ENCODE measurements at places on chromosomes 12 and 14.

- peak; percentile 57 for DNase-seq
Observed at GRCh38 chr14:77988970-77989369, 181.2 kb upstream of the NRXN3 start.

- no peak for DNase-seq
Observed at GRCh38 chr12:32298917-32299316, 100.4 kb upstream of the FGD4 start.

- DNase-seq = no peak
Observed at GRCh38 chr14:85016496-85016895, 513.4 kb upstream of the FLRT2 start.

GRCh38 chr12:3803865-3804472 lies 51.1 kb upstream of the CRACR2A start:
- peak; percentile 28 for DNase-seq

- DNase-seq = no peak
Observed at GRCh38 chr12:5267603-5268423, 164.1 kb upstream of the NTF3 start.

- DNase-seq = no peak
Observed at GRCh38 chr12:108589028-108589839, 8.7 kb downstream of the TMEM119 start.

- no peak for DNase-seq
Observed at GRCh38 chr12:132444283-132444682, 45.7 kb upstream of the FBRSL1 start.

- no peak for DNase-seq
Observed at GRCh38 chr12:27952510-27952909, 20.0 kb downstream of the PTHLH start.

- no peak for DNase-seq
Observed at GRCh38 chr14:75081660-75082229, 12.3 kb downstream of the ZC2HC1C start.

GRCh38 chr14:55190906-55191202 lies 531 bp downstream of the DLGAP5 start:
- no peak for DNase-seq

DNA sequence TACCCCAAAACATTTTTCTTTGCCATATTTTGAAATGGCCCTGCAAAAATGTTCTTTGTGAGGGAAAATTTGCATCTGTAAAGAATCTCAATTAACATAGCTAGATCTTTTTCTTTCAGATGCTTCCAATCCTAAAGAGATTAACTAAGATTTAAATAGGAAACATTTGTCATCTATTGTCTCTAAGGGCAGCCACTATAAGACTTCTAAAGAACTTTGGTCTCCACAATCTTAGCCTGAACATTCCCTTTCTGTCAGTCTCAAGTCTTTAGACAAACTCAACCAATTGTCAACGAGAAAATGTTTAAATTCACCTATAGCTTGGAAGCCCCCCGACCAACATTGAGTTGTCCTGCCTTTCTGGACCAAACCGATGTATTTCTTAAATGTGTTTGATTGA lies 71.1 kb upstream of the RASSF8 start:
- DNase-seq = no peak

DNA sequence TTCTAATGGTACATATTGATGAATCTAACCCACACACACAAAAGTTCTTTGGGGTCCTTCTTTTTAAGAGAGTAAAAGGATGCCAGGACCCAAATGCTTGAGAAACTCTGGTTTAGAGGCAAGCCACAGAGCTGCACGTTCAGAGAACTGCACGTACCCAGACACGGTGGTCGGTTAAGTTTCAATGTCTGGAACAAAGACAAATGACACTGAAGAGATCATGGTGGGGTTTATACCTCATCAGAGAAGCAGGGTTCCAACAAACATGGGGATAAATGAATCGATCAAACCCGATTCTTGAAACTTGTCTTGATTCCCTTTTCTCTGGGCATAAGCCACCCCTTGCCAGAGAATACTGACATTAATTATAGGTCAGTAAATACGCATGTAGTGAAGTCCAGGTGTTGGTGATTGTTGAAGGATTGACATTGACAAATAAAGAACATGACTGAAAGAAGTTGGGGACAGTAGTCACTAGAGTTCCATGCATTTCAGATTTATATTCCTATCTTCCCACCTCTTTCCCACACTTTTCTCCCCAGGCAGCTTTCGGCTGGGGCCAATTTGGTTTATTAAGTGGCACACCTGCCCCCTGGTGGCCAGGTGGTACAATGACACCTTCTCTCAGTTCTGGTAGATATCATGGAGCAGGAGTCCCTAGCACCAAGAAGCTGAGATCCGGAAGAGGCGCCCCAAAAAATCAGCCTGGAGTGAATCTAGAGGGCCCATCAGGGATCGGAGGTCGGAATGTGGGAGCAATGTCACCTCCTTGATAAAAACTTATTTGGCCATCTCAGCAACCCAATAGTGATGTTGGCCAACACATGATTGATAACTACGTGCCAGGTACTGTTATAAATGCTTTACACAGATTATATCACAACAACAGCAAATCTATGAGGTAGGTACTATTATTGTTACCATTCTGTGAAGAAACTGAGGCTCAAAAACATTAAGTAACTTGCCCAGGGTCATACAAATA lies 17.8 kb upstream of the HDAC7 start:
- DNase-seq = peak; percentile 62

- DNase-seq = no peak
Observed at GRCh38 chr12:20213723-20214625, 154.4 kb upstream of the PDE3A start.

DNA sequence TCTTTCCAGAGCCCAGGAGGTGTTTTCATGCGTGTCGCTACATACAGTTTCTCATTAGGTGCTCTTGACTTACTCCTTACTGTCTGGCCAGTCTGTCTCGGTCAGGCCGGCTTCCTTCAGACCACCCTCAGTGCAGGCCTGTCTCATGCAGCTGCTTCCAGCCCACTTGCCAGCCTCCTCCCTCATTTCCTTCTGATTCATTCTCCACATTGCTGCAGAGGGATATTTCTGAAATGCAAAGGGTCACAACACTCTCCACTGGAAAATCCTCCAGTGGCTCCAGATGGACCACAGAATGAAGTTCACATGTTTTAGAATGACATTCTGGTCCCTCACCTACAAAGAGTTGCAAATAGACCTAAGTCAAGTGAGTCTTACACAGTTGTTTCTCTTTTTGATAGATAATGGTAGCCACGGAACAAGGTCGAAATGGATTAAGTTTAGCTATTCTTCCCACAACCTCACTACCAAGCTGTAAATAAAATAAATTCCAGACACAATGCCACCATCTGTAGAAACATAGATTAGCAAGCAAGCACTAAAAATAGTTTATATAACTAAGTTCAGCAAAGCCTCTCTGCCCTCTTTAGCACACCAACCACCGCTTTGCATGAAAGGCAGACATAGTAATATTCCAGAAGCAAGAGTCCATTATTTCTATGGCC lies 146.9 kb downstream of the ESR2 start:
- DNase-seq = no peak

DNA sequence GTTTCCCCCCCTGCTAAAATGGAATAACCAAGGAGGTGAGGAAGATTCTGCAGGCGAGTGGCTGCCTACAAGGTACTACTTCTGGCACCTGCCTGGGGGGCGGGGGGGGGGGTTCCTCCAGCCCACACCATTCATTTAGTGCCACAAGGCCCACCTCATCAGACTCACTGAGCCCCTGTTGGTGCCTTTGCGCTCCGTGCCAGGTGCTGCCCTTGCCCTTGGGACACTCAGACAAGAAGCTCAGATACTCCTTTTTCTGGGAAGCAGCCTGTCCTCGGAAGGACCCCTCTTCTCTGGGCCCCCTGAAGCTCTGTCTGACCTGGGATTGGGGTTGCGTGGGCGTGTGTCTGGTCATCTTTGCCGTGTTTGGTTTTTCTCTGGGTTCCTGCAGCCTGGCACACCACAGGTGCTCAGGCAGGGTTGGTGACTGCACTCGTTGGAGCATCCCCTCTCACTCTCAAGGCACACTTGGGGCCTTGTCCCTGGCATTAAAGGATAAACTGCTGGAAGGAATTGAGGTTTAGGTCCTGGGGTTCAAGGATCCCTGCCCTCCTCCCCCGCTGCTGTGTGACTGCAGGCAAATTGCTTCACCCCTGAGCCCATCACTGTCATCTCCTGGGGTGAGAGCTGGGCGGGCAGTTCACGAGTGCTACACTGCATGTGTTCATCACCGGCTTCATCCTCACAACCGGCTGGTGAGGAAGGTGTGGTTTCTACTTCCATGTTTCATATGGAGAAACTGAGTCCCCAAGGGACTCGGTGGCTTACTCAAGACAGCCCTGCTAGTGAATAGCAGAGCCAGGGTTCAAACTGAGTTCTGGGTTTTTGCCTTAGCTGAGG lies 16.9 kb downstream of the FAM222A start:
- DNase-seq = no peak

DNA sequence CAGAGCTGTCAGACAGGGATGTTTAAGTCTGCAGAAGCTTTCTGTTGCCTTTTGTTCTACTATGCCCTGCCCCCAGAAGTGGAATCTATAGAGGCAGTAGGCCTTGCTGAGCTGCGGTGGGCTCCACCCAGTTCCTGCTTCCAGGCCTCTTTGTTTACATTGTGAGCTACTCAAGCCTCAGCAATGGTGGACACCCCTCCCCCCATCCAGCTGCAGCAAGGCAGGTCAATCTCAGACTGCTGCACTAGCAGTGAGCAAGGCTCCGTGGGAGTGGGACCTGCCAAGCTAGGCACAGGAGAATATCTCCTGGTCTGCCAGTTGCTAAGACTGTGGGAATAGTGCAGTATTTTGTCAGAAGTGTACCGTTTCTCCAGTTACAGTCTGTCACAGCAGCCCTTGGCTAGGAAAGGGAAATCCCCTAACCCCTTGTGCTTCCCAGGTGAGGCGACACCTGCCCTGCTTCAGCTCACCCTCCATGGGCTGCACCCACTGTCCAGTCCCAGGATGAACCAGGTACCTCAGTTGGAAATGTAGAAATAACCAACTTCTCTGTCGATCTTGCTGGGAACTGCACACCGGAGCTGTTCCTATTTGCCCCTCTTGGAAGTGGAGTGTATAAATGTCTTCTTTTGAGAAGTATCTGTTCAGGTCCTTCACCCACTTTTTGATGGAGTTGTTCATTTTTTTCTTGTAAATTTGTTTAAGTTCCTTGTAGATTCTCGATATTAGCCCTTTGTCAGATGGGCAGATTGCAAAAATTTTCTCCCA lies 213.5 kb upstream of the SLC38A2 start:
- DNase-seq = peak; percentile 72

DNA sequence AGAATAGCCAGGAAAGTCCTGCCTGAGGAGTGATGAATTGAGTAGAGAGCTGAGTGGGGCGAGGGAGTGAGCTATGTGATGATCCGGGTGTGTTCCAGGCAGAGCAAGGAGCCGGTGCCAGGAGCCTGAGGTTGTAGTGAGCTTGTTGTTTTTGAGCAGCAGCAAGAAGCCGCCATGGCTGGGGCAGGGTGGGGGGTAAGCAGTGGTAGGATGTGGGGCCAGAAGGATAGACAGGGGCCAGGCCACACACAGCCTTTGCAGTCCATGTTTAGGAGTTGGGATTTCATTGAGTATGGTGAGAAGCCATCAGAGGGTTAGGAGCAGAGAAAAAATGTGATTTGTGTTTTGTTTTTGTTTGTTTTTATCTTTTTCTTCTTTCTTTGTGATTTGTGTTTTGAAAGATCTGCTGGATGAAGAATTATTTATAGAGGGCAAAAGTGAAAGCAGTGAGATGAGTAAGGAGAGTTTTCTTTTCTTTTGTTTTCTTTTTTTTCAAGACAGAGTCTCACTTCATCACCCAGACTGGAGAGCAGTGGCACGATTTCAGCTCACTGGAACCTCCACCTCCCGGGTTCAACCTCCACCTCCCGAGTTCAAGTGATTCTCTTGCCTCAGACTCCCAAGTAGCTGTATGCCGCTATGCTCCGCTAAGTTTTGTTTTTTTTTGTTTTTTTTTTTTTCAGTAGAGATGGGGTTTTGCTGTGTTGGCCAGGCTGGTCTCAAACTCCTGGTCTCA lies 92.3 kb upstream of the BCAT1 start:
- DNase-seq = peak; percentile 9

DNA sequence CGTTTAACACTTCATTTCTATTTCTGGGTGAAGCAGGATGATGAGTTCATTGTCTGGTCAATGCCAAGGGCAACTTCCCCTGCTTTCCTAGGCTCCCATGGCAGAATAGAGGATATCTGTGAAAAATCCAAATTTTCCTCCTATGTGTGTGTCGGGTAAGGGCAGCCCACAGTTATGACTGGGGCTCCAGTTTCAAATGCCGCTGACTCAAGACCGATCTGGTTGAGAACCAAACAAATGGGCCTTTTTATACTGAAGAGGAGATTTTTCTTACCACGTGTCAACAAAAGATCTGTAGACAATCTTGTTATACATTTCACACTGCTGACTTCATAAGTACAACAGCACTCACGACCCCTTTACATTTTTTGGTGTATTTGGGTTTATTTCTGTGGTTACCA lies 120.8 kb downstream of the CHST11 start:
- DNase-seq = no peak

- DNase-seq = no peak
Observed at GRCh38 chr14:31660191-31660590, 99.0 kb downstream of the NUBPL start.

- no peak for DNase-seq
Observed at GRCh38 chr14:21078726-21079125, 8.6 kb downstream of the ARHGEF40 start.

- DNase-seq = peak; percentile 92
Observed at GRCh38 chr12:3122841-3123678, 45.9 kb downstream of the TSPAN9 start.

GRCh38 chr12:28459481-28459880 lies 269.2 kb downstream of the CCDC91 start:
- DNase-seq = no peak

- no peak for DNase-seq
Observed at GRCh38 chr12:81295251-81295650, 217.4 kb downstream of the ACSS3 start.

DNA sequence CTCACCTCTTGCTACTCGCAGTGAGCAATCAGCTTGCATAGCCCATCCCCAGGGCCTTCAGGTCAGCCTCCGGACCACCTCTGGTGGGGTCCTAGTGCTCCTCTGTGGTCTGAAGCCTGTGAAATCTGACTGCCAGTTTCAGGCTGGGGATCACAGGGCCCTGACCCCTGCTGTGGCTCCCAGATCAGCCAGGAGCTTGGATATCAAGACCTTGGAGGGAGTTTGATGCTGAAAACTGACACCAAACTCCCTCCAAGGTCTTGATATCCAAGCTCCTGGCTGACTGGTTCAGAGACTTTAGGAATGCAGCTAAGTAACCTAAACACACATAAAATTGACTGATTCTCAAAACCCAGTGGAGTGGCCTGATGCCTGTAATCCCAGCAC lies 19.8 kb upstream of the DHRS4 start:
- DNase-seq = no peak

DNA sequence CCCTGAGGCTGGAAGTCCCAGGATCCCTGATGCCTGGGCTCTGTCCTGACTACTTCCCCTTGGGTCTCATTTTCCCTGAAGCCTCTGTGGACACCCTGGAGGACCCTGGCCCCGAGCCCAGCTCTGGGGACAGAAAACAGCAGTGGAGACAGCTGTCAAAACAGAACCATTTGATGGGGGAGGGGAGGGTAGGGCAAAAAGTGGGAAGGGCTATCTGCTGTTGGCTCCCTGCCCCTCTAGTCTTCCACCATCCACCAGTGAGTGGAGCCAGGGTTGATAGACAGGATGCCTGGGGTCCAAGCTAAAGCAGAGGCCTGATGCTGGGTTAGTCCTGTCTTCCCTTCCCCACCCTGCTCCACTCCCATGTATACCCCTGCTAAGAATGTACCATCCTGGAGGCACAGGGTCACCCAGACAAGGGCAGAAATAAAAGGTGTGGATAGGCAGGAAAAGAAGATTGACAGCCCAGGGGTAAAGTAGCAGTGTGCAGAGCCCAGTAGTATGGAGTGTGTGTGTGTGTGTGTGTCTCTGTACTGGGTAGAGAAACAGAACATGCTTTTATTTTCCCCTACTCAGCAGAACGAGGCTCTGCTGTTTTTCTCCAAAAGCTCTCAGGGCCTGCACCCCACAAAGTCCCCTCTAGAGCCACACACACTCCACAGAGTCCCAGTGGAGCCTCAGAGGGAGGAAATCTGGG lies 9.8 kb downstream of the ZNF385A start:
- no peak for DNase-seq

Measured in NCI-H226 (cell line).